ENCODE measurements at places on chromosomes 6 and 20. TPM values are rescaled to one million over a fixed set of nuclear protein-coding genes. Genes with fewer than 3 reads are reported as not detected.

GRCh38 chr20:56257604-56258003 is 9.1 kb downstream of the MC3R start:
- no peaks in the 10 kb centered on the region for H3K4me1 ChIP-seq
- no peak overlapping the region for H3K27ac ChIP-seq
- no peaks in the 10 kb centered on the region for H3K36me3 ChIP-seq
- H3K4me3 ChIP-seq = no peak overlapping the region
- no peak for DNase-seq
- H3K27me3 ChIP-seq = no peaks in the 10 kb centered on the region

- no peaks in the 10 kb centered on the region for H3K27me3 ChIP-seq
- H3K4me1 ChIP-seq = no peaks in the 10 kb centered on the region
- no peak overlapping the region for H3K27ac ChIP-seq
These were observed 139.9 kb upstream of the LAMP5 start for GRCh38 chr20:9374480-9374879.

DNA sequence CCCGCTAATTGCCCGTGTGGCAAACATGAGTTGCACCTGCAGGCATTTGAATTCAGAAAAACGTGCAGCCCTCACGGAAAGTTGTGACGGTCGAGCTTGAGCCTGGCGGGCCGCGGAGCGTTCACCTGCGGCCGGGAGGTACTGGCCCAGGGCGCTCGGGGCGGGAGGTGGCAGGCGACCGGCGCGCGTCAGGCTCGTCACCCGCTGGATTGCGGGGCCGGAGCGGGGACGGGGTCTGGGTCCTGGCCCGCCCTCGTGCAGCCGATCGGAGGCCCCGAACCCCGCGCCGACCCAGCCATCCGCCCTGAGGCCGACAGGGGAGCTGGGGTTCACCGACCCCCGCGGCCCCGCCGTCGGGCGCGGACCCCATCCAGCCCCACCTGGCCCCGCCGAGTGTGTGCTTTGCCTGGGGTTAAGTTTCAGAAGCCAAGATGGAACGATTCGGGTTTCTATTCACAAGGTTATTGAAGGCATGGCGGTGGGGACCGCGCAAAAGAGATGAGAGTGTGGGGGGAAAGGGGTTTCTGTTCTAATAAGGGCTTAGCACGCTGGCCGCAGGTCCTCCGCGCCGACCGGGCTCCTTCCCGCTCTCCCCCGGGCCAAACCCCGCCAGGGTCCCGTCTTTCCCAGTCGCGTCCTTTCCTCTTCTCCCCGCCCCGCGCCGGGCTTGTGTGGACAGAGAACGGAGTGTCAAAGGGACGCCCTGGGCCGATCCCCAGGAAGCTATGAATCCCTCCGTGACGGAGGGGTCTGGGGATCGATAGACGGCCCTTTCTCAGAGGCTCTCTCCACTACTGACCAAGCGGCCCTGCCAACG is 1.6 kb upstream of the HEY2 start:
- no peak overlapping the region for H3K27ac ChIP-seq
- H3K27me3 ChIP-seq = peaks cover 67% of the 10 kb centered on the region
- no peaks in the 10 kb centered on the region for H3K36me3 ChIP-seq
- no peak overlapping the region for H3K4me3 ChIP-seq

DNA sequence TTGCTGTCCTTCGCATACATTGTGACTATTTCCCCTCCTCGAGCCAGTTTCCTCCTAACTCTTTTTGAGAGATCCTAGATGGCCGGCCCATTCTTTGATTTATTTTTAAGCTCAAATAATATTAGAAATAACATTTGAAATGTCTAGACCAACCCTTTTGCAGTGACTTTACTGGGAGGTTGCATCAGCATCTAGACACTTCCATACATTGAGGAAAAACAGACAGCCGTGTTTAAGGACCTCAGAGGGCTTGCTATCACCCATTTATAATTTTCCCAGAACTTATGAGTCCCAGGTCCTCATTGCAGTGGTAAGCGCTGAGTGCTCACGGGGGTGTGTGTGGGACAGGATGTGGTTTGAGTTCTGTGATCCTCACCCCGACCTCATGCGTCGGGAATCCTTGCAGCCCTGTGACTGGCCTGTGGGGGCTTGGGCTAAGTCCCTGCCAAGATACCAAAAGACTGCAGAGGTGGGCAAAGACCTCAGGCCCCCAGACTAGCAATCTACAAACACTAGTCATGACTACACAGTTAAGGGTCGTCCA is at the start of gene GPX5:
Gene GPX5 (plus strand): TSS at position 386 of the 544 bp plus-strand sequence. CDS start 133 bp downstream, at position 519.
- H3K27ac ChIP-seq = no peak within 1 kb of the TSS
- no peaks in the 10 kb centered on the region for H3K4me1 ChIP-seq
- no peak for DNase-seq
- H3K4me3 ChIP-seq = no peak within 1 kb of the TSS
- no peaks in the 10 kb centered on the region for H3K36me3 ChIP-seq

GRCh38 chr6:13648850-13649249 is 33.7 kb downstream of the NOL7 start:
- no peak overlapping the region for H3K27ac ChIP-seq
- peaks cover 56% of the 10 kb centered on the region for H3K36me3 ChIP-seq
- H3K4me1 ChIP-seq = peaks cover 7% of the 10 kb centered on the region
- H3K27me3 ChIP-seq = no peaks in the 10 kb centered on the region

DNA sequence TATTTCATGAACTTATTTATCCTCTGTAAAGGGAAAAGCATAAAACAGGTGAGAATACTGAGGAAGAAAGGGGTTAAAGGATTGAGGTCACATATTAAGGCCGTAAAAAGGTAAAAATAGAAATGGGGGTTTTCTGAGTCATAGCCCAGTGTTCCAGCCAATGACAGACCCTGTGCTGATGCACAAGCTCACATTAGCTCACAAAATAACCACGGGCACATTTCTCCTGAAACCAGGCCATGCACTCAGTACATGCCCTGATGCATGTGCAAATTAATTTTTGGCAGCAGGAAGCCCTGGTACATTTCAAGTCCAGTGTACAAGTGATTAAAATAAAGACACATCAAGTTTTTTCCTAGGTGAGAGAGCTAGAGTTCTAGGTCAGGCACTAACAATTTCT is 194.4 kb downstream of the TMEM200A start:
- H3K27me3 ChIP-seq = no peaks in the 10 kb centered on the region
- no peak overlapping the region for H3K4me3 ChIP-seq
- no peaks in the 10 kb centered on the region for H3K4me1 ChIP-seq

DNA sequence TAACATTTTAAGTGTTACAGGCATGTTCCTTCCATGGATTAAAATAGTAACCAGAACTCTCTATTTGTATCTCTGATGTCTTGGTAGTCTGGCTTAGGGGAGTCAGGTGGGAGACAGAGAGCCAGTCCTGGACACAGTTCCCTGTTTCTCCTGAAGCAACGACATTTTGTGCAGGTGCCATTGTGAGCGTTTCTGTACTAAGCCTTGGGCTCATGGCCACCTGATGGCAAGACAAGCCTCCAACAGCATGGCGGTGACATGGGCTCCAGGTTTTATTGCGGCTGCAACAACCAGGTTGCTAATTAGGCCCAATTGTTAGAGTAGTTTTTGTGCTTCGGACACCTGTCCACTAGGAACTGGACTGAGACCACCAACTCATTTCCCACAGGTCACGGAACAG is 105.3 kb downstream of the PRDM13 start:
- DNase-seq = no peak
- no peaks in the 10 kb centered on the region for H3K27me3 ChIP-seq
- H3K36me3 ChIP-seq = no peaks in the 10 kb centered on the region
- H3K4me1 ChIP-seq = no peaks in the 10 kb centered on the region
- H3K4me3 ChIP-seq = no peak overlapping the region

- no peak overlapping the region for H3K27ac ChIP-seq
- H3K27me3 ChIP-seq = no peaks in the 10 kb centered on the region
- DNase-seq = no peak
These were observed 121.1 kb downstream of the PLEKHG1 start for GRCh38 chr6:150720774-150721233.

- H3K27ac ChIP-seq = peak overlapping the region; percentile 85
- DNase-seq = peak; percentile 11
- H3K4me1 ChIP-seq = peaks cover 22% of the 10 kb centered on the region
- H3K36me3 ChIP-seq = no peaks in the 10 kb centered on the region
- no peaks in the 10 kb centered on the region for H3K27me3 ChIP-seq
These were observed 108.6 kb upstream of the EYA4 start for GRCh38 chr6:133132466-133132971.

DNA sequence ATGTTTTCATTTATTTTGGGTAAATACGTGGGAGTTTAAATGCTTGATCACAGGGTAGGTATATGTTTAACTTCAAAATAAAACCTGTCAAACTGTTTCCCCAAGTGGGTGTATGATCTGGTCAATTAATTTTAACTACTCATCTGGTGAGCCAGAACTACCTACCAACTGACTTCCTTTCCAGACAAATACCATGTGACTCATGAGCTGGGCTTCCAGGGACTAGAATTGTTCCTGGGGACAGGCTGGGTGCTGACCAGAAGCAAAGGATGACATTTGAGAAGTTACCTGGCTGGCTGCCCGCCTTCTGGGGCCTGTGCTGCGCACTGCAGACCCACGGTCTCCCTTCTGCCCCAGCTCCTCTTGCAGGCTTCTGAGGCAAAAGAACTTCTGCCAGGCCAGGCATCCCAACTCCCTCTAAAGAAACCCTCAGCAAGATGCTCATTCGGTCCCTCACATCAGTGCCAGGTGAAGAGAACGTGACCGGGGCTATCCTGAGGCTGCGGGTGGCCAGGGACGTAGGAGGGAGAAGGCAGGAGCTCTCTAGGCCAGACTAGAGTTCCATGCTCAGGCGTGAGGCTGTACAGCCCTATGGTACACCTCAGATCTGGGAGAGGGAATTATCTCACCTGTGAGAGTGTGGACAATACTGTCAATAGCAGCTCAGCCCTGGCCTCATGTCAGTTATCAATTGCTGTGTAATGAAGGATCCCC is 103.6 kb downstream of the JPH2 start:
- H3K27me3 ChIP-seq = no peaks in the 10 kb centered on the region
- H3K36me3 ChIP-seq = no peaks in the 10 kb centered on the region
- H3K4me1 ChIP-seq = peaks cover 16% of the 10 kb centered on the region
- no peak overlapping the region for H3K4me3 ChIP-seq
- DNase-seq = peak; percentile 50
- peak overlapping the region; percentile 67 for H3K27ac ChIP-seq

Gene COL9A3
- 1.3 TPM for polyA plus RNA-seq

Gene LST1
- not detected for polyA plus RNA-seq

Gene DPPA5
- not detected for polyA plus RNA-seq

Gene CALHM6
- polyA plus RNA-seq = 0.31 TPM

Gene ELOVL2
- 0.49 TPM for polyA plus RNA-seq

Gene OR2J3
- not detected for polyA plus RNA-seq
